NCI-H1694 treated with DMSO at 0.1 percent for 48 hours (cell line): ENCODE measurements at places on chromosomes 2 and 18.
A peak's percentile ranks its signal among the peaks of the same experiment; 100 is the strongest.

DNA sequence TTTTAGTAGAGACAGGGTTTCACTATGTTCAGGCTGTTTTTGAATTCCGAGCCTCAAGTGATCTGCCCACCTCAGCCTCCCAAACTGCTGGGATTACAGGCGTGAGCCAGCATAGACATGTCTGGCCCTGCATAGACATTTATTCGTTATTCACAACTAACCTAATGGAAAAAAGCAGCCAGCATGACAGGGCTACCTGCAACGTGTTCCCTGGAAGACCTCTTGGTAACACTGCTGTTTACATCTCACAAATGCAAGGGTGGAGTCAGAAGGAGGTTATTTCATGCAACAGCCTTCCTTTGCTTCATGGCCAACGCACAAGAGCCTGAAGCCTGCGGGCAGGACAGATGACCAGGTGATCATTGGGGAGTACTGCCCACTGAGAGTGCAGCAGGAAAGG lies 9.2 kb downstream of the SERPINE2 start:
- DNase-seq = no peak

DNA sequence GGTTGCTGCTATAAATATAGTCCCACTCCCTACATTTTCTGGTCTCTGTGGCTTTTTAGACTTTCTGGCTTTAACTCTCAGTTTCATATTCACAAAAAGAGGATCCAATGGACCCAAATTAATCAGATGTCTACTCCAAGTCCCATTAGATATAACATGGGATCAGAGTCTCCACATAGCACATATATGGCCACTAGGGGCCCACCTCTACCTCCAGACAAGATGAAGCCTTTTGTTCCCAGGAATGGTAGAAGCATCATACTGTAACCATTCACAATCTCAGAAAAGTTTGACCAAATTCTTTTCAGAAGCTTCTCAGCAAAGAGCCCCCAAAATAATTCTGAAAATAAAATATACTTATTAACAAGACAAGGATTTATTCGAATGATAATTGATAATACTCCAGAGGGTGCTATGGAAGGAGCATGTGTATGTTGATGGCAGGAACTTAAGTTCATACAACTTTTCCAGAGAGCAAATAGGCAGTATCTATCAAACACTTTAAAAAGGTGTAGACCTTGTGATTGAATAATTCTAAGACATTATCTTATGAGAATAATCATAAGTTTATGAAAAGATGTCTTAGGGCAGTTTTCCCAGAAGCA lies 382.3 kb upstream of the CRIM1 start:
- peak; percentile 6 for DNase-seq

- no peak for DNase-seq
Observed at GRCh38 chr2:191152482-191153240, 1.9 kb upstream of the STAT4 start.

DNA sequence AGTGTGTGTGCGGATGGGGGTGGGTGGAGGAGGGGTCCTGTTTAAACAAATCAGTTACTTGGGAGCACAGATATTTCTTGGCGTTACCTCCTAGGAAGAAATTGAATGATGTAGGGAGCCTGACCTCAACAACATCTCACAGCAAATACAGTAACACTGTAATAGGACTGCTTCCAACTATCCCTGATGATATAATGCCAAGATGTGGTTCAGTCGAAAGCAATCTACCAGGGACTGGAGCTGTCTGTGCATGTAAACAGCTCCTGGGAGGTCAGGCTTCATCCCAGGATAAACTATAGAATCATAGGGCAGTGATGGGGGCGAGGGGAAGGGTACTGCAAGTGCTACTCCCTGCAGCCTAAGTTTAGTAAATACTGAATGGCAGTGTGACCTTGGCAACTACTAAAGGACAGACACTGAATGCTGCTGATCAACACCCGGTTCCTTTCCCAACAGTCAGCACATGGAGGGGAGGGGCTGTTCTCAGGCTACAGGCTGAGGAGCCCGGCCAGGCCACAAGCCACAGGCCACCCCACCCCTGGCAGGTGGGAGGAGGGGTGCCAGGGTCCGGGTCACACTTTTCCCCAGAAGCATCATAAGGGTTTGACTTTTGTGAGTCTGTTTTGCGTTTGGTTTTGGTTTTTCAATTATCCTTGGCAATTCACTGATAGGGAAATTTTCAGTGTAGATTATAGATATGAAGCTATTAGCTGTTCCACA lies 85.3 kb upstream of the ZNF397 start:
- DNase-seq = no peak

DNA sequence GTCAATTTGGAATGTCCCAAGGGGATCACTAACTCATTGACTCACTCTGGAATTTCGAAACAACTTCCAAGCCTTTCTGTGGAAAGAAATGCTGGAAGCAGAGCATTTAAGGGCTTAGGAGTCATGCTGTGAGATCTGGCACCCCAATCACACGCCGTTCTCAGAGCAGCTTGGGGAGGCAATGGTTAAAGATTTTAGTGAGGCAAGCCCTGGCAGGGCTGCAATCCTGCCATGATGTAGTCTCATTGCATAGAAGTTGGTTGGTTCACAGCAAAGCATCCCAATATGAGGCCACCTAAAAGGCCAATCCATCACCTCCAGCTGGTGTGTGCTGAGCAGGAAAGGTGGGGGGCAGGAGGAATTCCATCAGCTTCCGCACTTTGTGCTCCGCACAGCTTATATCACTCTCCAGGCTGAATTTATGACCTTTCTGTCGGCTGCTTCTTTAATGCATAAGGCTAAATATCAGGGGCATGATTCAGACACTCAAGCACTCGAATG lies 1043.9 kb upstream of the POU3F3 start:
- no peak for DNase-seq

GRCh38 chr2:86781363-86781762 lies 9.3 kb downstream of the CD8A start:
- DNase-seq = no peak

GRCh38 chr2:180739070-180739469 lies 241.3 kb upstream of the UBE2E3 start:
- no peak for DNase-seq

DNA sequence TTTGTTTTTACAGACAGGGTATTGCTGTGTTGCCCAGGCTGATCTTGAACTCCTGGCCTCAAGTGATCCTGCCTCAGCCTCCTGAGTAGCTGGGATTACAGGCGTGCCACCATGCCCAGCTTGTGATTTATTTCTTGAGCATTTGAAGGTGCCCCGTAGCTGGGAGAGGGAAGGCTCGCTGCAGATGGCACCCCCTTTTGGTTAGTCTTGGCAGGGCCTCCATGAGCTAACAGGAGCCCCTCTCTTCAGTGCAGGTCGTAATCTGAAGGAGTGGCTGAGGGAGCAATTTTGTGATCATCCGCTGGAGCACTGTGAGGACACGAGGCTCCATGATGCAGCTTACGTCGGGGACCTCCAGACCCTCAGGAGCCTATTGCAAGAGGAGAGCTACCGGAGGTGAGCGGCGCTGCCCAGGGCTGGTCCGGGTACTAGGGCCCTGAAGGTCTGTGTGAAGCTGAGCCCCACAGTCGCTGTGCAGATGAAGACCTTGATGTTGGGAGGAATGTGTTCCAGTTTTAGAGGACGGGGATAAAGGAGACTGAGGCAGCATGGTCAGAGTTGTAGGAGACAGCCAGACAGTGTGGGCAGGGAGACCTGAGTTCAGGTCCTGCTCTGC lies 6.7 kb downstream of the ASB1 start:
- no peak for DNase-seq

DNA sequence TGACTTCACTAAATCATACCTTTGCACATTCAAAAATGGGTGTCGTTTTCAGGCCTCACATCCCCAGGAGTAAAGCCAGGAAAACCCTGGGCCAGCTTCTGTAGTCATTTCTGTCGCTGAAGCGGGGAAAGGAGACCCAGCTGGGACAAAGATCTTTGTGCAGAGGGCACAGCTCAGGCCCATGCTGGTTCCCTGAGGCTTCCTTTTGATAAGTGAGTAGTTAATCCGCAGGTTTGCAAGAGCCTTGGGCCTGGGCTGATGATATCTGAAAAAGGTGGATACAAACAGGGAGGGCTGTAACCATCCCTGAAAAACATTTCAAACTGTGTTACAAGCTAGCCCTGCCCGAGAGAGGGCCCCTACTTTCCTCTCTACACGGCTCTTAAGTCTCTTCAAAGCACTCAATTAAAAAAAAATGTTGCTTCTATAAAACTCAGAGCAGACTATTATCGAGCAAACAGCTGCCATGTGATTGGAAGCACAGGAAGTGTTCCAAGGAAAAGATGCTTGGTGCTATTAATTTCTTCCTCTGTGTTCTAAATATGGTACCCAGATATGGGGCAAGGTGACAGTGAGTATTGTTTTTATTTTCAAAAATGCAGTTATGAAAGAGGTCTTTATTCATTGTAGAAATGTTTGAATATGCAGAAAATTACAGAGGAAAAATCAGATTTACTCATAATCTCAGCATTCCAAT lies 117.2 kb downstream of the LNPK start:
- no peak for DNase-seq

GRCh38 chr2:30679426-30680088 lies 127.7 kb downstream of the CAPN13 start:
- no peak for DNase-seq

- DNase-seq = no peak
Observed at GRCh38 chr2:238024986-238025385, 35.8 kb upstream of the SCLY start.

- DNase-seq = no peak
Observed at GRCh38 chr2:113228351-113228750, 50.4 kb downstream of the PAX8 start.

DNA sequence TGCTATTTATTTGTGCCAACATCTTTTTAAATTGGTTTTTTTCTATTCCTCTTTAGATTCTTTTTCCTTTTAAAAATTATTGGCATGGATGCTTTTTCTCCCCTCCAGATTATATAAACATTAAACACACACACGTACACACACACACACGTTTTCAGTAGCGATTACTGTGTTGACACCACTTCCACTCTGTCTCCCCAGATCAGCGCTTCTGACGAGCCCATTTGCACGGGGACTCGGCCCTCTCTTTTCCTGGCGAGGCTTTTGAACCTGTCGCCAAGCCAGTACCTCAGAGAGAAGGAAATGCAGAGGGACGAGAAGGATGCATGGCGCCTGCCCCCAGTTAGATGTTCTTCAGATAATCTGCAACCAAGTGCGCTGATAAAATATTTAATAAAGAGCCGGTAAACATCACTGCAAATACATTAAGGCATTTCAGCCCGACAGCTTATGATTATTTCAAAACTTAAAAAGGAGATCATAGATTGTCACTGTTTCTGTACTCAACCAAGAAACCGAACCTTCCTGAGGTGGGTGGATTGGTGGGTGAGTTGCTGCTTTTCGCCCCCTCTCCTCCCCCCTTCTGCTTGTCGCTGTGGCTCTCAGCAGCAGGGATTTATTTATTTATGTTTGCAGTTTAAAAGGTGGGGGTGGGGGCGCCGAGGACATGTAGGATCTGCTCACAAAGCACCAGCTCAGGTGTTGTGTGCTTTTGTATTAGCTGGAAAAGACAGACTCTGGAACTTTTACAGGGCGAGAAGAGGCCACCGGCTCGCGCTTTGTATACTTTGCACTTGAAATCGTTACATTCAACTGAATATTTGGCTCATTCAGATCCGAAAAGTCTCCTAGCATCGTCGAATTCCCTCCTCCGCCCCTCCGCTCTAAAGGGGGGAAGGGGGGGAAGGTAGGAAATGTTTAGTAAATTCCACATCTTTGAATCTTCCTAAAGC lies 787 bp upstream of the TBR1 start:
- DNase-seq = no peak

GRCh38 chr2:88188748-88189147 lies 18.6 kb downstream of the THNSL2 start:
- no peak for DNase-seq

DNA sequence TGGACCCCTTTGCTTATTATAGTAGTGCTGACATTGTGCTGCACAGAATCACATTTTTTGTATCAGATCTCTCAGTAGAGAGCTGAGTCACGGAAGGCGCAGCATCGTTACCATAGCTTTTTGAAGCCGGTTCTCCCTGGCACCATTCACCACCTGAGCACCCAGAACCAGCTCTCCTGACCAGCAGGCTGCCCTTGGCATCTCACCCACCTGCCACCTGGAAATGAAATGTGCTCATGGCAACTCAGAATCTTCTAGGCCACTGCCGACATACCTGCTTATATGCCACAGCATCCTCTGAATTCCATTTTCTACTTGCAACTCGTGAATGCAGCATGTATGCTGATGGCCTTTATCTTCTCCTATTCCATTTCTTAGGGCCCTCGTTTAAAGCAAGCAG lies 62.7 kb downstream of the COA5 start:
- no peak for DNase-seq

- no peak for DNase-seq
Observed at GRCh38 chr2:28613186-28613585, 117.3 kb downstream of the PLB1 start.

- DNase-seq = no peak
Observed at GRCh38 chr18:74229005-74229404, 62.8 kb downstream of the CYB5A start.

DNA sequence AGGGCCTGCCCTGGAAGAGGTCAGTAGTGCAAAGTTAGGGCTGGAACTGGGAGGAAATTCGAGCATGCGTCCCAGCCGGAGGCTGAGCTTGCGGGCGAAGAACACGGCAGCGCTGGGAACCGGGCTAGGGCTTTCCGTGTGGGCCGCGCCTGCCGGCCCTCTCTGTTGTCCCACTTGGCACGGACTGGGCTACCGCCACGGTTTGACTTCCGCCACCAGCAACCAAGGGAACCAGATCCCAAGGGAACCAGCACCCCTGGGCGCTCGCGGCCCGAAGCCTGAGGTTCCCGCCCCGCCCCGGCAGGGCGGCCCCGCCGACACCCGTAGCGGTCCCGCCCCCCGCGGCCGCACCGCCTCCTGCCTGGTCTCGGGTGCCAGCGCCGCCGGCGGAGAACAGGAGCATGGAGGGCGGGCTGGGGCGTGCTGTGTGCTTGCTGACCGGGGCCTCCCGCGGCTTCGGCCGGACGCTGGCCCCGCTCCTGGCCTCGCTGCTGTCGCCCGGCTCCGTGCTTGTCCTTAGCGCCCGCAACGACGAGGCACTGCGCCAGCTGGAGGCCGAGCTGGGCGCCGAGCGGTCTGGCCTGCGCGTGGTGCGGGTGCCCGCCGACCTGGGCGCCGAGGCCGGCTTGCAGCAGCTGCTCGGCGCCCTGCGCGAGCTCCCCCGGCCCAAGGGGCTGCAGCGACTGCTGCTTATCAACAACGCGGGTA lies at the start of gene SPR:
SPR (plus strand) TSS at position 377 of the 708 bp plus-strand sequence; CDS start at position 402, 25 bp downstream.
- DNase-seq = peak; percentile 25

- no peak for DNase-seq
Observed at GRCh38 chr18:12657684-12658425, at the start of gene SPIRE1. Gene SPIRE1, minus strand, starts transcription at chr18:12658107. Its CDS starts 241 bp downstream, at chr18:12657866.

- no peak for DNase-seq
Observed at GRCh38 chr2:52112141-52112540, 1080.2 kb upstream of the NRXN1 start.

DNA sequence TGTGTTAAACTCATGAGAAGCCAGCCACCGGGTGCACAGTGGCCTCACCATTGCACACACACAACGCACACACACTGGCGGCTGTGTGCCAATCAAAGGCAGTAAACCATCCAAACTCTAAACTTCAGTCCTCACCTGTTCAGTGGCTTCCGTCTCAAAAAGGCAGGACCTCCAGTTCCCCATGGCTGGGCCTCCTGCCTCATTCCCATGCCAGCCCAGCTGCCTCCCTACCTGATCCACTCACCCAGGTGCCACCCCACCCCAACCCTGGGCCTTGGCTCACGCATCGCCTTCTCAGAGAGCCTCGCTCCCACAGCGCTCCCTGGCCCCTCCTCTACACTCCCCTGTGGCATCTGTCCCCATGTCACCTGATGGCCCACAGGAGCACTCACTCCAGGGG lies 190.9 kb downstream of the EIPR1 start:
- peak; percentile 2 for DNase-seq
